ENCODE measurements at places on chromosomes 11 and 22.
A peak's percentile ranks its signal among the peaks of the same experiment; 100 is the strongest.

DNA sequence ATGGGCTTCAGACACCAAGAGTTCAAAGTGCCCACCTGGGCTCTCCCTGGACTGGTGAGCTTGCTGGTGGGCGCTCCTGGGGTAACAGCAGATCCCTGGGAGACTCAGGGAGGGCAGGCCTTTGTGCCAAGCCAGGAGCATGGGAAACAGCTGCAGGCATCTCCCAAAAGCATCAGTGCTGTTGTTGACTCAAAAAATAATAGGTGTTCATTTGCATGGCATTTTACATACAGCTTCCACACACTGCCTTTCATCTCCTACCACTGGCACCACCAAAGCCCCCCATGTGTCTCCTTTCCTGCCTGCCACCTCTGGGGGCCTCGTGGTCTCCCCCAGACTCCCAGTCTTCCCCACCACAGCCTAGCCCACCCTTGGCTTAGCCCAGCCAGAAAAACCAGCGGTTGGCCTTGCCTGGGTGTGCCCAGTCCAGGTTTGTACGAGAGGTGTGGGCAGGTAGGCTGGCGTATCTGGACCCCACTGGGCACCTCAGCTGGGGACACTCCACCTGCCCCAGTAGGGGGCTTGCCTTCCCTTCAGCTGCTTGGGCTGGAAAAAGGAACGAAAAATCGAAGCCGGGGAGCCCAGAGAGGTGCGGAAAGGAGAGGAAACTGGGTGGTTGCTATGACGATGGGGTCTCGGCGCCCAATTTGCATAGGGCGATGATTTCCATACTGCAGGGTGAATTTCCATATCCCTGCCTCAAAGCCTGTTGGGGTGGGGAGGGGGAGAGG lies 15.0 kb downstream of the POU2F3 start:
- peak; percentile 27 for DNase-seq

- DNase-seq: no peak
These were observed 77.7 kb downstream of the CABIN1 start for GRCh38 chr22:24088816-24089215.

GRCh38 chr22:25497181-25497641 lies 67.3 kb upstream of the GRK3 start:
- no peak for DNase-seq

DNA sequence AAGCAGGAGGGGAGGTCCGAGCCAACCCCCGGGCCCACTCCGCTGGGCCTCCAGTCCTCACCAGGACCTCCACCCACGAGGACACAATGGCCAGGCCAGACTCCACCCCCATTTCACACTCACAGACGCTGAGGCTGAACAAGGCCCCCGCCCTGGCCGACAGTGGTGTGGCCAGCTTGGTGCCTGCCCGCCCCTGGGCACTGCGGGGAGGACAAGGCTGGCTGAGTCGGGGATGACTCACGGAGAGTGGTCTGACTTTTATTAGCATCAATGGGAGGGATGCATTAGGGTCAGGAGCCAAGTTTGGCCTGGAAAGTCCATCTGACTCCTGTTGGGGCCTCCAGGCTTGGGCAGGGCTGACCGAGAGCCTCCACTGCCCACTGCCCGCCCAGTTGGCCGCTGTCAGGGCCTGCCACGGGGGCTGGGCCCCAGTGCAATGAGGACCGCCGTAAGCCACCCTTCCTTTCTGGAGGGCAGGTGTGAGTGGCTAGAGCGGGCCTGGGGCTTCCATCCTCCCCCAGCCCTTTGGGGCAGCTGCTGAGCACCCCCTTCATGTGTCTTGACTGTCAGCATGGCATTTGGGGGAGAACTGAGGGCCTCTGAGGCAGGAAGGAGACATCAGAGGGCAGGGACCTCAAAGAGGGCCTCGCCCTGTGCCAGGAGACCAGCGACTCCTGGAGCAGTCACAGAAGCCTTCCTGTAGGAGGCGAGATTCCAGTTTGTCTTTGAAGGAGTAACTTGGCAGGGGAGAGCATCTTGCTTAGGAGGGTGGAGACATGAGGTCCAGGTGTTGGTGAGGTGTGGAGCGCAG lies 10.6 kb downstream of the TSPAN32 start:
- no peak for DNase-seq

- DNase-seq: no peak
These were observed 883.0 kb downstream of the TBC1D22A start for GRCh38 chr22:47645450-47645914.

DNA sequence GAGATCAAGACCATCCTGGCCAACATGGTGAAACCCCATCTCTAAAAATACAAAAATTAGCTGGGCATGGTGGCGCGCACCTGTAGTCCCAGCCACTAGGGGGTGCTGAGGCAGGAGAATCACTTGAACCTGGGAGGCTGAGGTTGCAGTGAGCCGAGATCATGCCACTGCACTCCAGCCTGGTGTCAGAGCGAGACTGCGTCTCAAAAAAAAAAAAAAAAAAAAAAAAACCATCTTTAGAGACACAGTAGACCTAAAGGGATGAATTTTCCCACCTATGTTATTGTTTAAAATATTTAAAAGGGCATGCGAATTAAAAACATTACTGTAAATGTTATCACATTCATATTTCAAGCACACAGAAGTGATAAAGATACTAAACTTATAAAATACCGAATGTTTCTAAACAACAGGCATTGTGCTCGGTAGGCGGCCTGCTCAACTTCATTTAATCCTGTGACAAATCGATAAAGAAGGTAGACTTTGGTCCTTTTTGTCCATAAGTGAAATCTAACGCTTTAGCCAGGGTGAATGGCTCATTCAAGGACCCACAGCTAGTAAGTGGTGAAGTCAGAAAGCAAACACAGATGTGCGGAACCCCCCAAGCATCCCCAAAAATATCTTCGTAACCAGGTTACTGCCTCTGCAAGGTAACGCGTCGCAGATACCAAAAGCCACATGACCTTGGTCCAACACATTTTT lies 16.1 kb downstream of the NCAPD3 start:
- no peak for DNase-seq

- DNase-seq: no peak
These were observed 5.9 kb upstream of the ARL14EP start for GRCh38 chr11:30317030-30317429.

GRCh38 chr22:46062971-46063631 lies 86.1 kb upstream of the WNT7B start:
- no peak for DNase-seq

DNA sequence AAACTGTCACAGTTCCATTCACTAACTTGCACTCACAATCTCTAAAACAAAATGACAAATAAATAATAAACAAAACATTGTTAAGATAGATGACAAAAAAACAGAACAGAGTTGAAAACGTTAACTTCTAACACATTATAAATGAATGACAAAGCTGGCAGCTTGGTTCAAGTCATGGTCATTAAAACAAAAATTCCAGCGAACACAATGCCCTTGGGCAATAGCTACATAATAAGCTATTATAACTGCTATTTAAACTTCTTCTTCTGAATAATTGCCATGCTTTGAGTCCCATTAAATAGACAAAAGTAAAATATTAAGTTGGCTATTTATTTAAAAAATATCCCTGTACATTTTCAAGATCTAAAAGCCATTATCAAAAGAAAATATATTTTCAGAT lies 54.7 kb downstream of the PICALM start:
- DNase-seq: no peak

GRCh38 chr22:32874976-32875375 lies 73.5 kb downstream of the TIMP3 start:
- DNase-seq: no peak

DNA sequence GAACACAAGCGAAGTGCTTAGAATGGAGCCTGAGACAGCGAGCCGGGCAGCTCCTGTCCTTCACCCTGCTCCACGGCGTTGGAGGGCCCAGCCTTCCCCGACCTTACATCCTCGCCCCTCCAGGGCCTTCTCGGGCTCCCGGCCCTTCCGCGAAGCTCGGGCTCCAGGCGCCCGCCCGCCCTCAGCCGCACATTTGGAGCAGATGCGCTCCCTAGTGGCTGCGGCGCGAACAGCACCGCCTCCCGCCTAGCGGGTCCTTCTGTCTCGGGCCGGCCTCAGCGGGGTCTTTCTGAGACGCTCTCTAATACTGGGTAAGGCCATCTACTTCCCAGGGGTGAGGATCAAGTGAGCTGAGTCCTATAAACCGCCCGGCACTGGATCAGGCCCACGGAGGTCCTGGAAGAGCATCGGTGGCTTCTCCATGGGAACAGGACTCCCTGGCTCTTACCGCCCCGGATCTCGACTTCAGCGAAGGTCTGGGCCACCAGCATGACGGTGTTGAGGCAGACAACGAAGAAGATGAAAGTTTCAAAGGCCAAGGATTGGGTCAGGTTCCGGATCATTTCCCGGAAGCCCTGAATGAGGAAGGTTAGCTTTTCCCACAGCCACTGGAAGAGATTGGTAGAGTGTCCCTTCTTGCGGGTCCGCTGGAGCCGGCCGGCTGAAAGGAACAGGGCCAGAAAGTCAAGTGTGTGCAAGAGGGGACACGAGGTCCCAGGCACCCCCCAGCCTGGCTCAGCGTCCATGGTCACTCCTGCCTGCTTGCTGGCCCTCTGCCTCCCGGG lies 3.7 kb downstream of the CATSPER1 start:
- DNase-seq: peak; percentile 68

DNA sequence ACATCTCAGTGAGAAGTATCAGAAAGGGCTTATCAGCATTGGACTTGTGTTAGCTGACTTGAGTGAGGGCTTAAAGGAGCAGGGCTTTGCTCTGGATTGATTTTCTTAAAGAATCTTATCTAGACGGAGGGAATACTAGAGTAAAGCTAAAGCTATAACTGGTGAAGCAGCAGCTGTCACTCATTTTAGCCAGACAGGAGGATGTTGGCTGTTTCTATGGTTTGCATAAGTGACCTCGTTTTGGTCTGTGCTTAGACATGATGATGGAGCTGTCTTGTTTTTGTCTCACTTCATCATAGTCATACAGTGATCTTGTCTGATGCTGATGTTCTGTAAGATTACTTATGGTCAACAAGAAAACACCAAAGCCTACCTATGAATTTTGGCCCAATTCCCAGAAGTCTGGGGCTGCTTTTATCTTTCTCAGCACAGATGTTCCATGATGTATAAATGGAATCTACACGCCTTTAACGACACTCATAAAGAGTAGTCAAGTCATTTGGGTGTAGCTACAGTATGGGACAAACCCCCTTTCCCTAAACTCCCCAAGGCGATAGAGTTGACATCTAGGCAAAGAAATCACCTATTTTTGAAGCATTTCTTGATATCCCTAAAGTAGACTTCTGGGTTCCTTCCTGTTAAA lies 77.5 kb upstream of the UCP3 start:
- DNase-seq: no peak

DNA sequence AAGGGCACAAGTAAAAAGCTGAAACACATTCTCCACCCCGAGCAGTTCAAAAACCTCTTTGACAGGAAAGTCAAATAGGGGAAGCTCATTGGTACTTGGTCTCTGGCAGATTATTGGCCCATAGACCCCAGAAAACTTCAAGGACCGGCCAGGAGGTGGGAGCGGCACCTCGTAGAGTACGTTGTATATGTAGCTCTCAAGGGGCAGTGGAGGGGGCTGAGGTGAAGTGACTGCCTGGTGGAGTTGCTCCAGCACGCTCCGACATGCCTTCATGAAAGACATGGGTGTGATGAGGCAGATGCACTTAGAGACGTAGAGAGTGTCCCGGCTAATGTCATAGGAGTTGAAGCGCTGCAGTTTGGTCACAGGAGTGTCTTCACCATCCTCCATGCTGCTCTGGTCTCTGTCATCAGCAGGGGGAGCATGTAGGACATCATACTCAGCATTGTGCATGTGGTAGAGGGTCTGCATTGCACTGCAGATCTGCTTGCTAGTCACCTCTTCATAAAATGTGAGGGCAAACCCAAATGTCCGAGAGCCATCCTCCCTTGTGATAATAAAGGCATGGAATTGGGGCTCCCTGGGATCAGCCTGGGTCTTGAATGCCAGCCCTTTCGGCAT lies 61.3 kb downstream of the DENND5A start:
- DNase-seq: no peak

DNA sequence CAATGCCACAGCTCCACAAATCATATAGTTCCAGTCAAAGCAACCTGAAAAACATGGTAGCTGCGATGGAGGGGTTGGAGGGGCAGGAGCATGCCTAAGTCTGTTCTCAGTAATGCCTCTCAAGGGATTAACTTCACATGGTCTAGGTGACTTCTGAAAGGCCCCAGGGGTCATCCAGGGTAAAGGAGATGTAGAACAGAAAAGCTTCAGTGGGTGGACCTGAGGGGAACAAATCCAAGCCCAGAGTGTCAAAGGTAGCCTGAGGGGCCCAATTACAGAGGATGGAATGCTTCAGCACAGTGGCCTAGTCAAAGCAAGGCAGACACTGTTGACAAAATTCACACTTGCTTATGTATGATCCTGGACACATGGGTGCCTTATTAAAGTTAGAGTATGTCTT lies 23.3 kb downstream of the OR4D9 start:
- no peak for DNase-seq

DNA sequence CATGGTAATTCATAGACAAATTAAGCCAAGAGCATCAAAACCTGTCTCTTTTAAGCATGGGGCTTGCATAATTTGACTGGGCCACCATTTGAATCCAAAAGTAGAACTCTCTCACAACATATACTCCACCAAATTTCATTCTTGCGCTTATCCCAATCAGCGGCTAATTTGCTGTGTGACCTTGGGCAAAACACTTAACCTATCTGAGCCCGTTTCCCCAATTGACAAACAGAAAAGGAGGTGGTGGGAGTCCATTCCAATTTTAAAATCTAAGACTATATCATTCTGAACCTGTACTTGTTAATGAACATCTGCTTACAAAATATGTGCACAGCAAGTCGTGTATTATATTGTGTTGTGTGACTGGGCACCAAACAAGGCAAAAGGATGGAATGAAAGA lies 338.1 kb upstream of the NARS2 start:
- no peak for DNase-seq

- DNase-seq: no peak
These were observed 564.7 kb downstream of the KCNA4 start for GRCh38 chr11:29452146-29452545.

Measured in DMS79 treated with DMSO at 0.1 percent for 48 hours (cell line).